Muscle of back (tissue), 13 donors: ENCODE measurements at places on chromosomes 1 and 21. TPM values are rescaled to one million over a fixed set of nuclear protein-coding genes. Genes with fewer than 3 reads are reported as not detected.

GRCh38 chr1:230992100-230992774 is 13.3 kb downstream of the ARV1 start:
- no peak for DNase-seq

GRCh38 chr1:87686136-87686495 is 357.4 kb downstream of the LMO4 start:
- DNase-seq, result no peak

DNA sequence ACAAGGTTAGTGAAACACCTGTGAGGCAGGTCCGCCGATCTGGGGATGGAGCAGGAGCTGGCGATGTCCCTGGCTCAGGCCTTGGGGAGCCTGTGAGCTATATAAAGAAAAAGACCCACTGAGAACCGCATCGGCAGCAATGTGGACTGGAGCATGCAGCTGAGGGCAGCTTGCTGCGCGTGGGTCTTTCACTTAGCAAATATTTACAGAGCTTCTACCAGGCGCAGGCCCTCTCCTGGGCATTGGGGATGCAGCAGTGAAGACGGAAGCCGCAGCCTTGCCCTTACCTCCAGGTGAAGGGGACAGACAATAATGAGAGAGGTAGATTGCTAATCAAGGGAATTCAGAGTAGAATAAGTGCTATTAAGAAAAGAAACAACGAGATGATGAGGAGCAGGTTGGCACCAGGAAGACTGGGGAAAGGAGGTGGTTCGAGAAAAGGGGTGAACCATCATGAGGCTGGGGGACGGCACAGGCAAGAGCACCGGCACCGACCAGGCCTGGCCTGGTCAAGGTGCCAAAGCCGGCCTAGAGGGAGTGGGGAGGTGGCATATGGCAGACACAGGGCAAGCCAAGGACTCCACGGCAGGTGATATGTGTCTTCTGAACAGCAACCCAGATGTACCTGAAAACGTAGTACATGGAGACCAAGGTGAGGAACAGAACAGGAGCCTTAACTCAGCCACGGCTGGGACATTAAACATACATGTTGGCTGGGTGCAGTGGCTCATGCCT is 60.7 kb upstream of the PAX7 start:
- DNase-seq, result no peak

DNA sequence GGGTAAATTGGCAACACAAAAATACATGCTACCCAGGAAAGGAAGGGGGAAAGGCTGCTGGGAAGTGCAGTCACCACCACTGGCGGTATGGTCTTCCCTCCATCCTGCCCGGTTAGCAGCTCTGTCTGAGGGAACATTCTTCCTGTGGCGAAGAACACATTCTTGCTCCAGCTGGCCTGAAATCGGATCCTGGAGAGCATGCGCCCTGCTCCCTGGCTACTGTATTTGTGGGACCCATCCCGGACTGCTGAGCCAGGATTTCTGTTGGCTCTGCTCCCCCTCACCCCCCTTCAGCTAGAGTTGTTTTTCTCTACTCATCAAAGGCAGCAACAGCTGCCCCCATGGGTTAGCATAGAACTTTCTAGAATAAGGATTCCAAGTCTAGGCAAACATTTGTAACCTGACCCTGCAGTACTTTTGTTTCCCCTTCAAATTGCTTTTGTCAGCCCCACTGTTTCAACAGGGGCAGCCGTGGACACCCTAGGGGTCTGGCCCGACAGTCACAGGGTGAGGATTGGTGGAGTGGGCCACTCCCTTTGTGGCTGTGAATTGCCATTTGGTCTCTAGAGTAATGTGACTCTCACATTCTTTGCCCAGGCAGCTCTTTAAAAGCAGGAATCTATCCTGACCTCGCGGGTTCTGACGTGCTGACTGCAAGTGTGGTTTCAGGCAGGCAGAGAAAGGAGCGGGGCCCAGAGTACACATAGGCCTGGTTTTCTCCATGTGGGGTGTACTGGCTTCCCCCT is 157.7 kb downstream of the TOMM20 start:
- peak; percentile 97 for DNase-seq

GRCh38 chr1:110948038-110948810 is 15.5 kb downstream of the LRIF1 start:
- no peak for DNase-seq

- DNase-seq, result no peak
These were observed 7.5 kb upstream of the THEM4 start for GRCh38 chr1:151916726-151917370.

GRCh38 chr1:26477446-26478152 is 5.4 kb downstream of the HMGN2 start:
- DNase-seq, result no peak

GRCh38 chr1:221816899-221817298 is 75.0 kb upstream of the DUSP10 start:
- DNase-seq, result peak; percentile 83

- no peak for DNase-seq
These were observed 23.9 kb downstream of the IFNAR1 start for GRCh38 chr21:33348706-33349105.

Gene COA6
- polyA plus RNA-seq, result 30.4 TPM

Gene TMCO1
- polyA plus RNA-seq, result 49.3 TPM

Gene PAQR6
- polyA plus RNA-seq, result 3.6 TPM
